ENCODE measurements at places on chromosomes 12 and 14. TPM values are rescaled to one million over a fixed set of nuclear protein-coding genes. Genes with fewer than 3 reads are reported as not detected.
A peak's percentile ranks its signal among the peaks of the same experiment; 100 is the strongest.

DNA sequence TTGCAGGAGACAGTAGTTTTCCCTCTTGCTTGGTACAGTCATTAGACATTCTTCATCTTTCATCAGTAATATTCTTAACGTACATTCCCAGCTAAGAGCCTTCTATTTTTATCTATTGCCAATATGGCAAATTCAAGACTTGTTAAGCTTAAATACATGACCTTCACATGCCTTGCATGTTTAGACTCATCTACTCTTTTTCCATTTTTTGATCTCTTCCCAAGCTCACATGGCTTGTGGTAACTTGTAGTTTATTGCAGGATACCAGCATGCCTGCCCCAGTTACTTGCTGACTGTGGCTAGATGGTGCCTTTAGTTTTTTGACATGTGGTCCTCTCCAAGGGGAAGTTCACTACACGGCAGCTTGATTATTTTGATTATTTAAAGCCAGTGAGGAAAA lies 729.0 kb downstream of the SLC6A15 start:
- no peak for DNase-seq

DNA sequence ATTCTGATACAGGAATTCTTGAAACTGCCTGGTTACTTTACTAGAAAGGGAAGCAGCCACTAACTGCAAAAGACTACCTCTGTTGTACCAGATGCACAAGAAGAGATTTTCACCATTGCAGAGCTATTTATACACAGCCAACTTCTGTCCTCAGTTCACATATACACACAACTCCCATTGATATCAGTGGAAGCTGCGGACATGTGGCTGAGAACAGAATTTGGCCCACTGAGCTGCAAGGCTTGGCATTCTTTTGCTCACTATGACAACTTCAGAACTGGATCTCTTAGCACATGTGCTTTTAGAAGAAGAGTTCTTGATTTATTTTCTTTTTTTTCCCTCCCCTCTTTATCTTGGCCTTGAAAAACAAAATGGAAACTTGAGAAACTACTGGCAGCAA lies 28.3 kb downstream of the PTPRO start:
- no peak for DNase-seq

GRCh38 chr12:113742801-113743200 lies 223.3 kb downstream of the RBM19 start:
- no peak for DNase-seq

DNA sequence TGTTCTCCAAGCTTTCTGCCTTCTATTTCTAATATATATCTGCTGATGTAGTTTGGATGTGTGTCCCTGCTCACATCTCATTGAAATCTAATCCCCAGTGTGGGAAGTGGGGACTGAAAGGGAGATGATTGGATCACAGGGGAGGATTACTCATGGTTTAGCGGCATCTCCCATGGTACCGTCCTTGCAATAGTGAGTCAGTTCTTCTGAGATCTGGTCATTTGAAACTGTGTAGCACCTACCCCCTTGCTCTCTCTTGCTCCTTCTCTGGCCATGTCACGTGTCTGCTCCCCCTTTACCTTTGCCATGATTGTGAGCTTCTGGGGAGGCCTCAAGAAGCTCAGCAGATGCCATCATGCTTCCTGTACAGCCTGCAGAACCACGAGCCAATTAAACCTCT lies 26.2 kb upstream of the ALX1 start:
- DNase-seq, result no peak

- DNase-seq, result no peak
These were observed 101.2 kb upstream of the ATF7IP start for GRCh38 chr12:14264316-14264715.

DNA sequence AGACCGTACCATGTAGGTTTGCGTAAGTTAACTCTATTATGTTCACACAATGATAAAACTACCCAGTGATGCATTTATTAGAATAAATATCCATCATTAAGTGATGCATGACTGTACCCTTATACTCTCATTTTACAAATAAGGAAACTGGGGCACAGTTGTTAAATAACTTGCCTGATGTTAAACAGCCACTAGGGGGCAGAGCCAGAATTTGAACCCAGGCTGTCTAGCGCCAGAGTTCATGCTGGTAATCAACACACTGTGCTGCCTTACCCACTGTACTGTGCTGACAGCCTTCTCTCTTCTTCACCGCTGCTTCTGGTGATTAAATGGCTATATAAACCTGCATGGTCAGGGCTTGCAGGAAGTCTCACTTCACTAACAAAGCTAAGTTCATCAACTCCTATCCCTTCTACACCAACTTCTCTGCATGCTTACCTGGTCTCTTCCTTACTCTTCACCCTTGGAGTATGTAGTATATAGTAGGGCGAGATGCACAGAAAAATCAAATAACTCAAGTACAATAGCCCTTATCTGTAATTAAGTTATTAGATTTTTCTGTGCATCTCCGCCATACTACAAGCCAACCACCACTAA lies 43.6 kb upstream of the APPL2 start:
- no peak for DNase-seq

GRCh38 chr12:30976206-30976605 lies 49.7 kb downstream of the TSPAN11 start:
- no peak for DNase-seq

DNA sequence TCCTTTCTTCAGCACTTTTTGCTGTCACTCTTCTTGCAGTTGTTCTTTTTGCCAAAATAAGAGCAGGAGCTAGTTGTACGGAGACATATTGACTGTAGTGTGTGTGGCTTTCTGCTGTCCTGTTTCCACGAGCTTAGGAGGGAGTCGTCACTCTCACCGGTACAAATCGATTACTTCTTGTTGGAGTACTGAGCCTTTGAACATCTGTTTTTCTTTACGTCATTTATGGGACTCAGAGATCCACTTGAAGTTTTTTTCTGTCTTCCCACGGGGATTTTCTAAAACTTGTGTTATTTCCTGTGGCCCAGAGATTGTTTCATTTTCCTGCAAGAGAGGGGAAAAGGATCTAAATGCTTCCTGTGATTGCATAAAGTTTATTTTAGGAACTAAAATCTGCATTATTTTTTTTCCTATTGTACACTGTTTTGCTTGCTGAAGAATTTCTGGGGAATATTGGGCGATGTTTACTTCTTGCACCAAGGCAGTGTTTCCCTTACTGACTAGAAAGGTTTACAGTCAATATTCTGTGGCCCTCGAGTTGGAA lies 199.8 kb upstream of the ARHGAP5 start:
- no peak for DNase-seq

- no peak for DNase-seq
These were observed 52.7 kb downstream of the BCAT1 start for GRCh38 chr12:24896171-24896570.

DNA sequence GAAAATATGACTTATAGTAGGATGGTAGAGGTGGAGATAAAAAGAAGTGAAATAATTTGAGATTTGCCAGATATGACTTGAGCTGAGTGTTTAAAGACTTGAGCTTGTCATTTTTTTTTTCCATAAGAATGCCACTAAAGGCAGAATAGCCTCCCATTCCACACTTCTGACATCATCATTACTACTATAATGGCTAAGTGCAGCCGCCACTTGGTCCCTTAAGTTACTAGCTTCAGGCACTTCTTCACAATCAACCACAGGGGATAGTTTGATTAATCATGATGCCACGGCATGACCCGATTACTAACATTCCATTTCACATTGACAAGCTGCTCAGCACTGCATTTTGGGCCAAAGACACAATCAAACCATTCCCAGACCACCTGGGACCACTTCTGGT lies 127.9 kb downstream of the EFCAB11 start:
- no peak for DNase-seq

DNA sequence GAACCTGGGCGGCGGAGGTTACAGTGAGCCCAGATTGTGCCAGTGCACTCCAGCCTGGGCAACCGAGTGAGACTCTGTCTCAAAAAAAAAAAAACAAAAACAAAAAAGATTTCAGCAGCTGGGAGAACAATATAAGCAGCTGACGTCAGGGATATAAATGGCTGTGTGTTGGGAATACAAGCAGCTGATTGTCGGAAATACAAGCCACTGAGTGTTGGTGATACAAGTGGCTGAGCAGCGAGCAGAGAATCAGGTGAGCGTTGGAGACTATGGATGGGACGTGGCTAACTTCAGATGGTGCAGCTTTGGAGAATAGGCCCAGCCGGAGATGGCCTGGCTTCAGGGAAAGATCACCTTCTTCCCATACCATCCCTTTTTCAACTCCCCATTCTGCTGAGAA lies 32.0 kb downstream of the PSEN1 start:
- DNase-seq, result no peak

GRCh38 chr14:73777420-73777819 lies 63.2 kb upstream of the PNMA1 start:
- DNase-seq, result no peak

- no peak for DNase-seq
These were observed 105.4 kb upstream of the CNTN1 start for GRCh38 chr12:40586823-40587222.

DNA sequence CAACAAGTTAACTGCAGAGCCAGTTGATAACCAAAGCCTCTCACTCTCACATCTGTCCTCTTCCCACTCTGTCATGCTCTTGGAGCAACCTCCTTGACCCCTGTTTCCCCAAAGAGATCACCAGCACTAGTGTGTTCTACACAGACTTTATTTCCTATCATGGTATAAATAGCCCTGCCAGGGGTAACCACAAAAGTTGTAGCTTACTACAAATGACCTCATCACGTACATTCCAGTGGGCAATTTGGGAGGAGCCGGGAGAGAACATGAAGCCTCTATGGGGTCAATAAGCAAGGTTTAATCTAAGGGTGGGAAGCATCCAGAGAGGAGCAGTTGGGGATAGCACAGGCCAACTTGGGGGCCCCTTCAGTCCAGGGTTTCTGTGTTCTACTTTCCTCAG lies 186.5 kb downstream of the KCNA5 start:
- no peak for DNase-seq

GRCh38 chr14:86124328-86124727 lies 594.4 kb downstream of the FLRT2 start:
- DNase-seq, result no peak

- DNase-seq, result no peak
These were observed 47.8 kb upstream of the CEP83 start for GRCh38 chr12:94507455-94507854.

DNA sequence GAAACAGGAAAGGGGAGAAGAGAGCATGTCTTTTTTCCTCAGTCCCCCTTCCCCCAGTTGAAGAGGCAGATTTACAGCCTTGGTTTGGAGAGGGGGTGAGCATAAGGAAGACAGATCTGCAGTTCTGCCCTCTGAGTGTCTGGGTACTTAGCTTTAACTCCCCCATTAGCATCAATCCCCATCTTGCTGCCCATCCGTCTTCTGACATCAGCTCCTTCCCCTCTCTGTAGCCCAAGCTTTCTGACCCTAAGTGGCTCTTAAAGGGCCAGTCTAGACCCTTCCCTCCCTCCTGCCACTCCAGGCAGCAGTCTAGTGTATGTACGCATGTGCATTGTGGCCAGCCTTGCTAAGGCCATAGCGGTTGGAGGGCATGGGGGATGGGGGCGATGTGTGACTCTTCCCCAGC lies 7.3 kb downstream of the GPR84 start:
- DNase-seq, result no peak

DNA sequence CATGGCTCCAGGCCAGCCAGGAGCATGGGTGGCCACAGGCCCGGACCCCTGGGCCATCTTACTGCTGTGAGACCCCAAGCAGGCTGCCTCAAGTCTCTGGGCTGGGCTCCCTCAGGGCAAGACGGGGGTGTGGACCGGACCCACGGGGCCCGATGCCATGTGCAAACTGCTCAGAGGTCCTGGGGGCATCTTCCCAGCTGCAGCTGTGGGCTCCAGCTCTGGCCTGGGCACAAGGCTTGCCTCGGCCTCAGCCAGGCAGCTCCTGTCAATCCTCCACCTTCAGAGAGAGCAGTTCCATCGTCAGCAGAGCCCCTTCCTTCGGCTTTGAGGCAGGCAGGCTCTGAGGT lies 12.4 kb upstream of the GPR132 start:
- peak; percentile 55 for DNase-seq

GRCh38 chr12:6234214-6234613 lies 34.0 kb downstream of the CD9 start:
- DNase-seq, result no peak

DNA sequence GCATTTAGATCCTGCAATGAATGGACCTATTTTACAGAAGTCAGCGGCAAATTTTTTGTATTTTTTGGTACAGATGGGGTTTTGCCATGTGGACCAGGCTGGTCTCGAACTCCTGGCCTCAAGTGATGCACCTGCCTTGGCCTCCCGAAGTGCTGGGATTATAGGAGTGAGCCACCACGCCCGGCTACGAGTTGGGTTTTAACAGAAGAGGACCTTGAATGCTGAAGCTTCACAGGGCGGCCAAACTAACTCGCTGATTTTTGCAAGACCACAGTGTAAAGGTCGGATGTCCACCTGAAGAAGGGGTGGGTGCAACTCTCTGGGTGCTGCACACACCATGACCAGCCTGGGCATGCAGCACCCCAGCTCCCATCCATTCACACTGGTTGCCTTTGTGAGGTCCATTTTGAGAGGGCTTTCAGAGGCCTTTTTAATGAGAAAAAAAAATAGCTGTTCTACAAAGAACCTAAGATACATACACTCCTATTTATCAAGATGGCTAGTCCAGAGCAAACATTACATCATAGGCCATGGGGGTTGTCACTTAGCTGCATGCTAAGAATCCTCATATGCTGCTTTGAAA lies 21.6 kb upstream of the CDK2AP1 start:
- peak; percentile 25 for DNase-seq

- DNase-seq, result no peak
These were observed 365.7 kb upstream of the FKBP4 start for GRCh38 chr12:2429032-2429431.

- no peak for DNase-seq
These were observed 26.8 kb upstream of the PEX5 start for GRCh38 chr12:7162691-7163114.

- no peak for DNase-seq
These were observed 34.7 kb downstream of the TBX5 start for GRCh38 chr12:114371250-114371649.

GRCh38 chr14:89673512-89674225 lies 256.6 kb upstream of the FOXN3 start:
- no peak for DNase-seq

- no peak for DNase-seq
These were observed 38.5 kb downstream of the TRIM9 start for GRCh38 chr14:51056421-51056820.

Gene KIF26A
- total RNA-seq, result 10.4 TPM

Gene PLEKHG7
- 5.3 TPM for total RNA-seq

Gene SLC16A7
- 23.2 TPM for total RNA-seq

Gene PTPN6
- 35.0 TPM for total RNA-seq

Gene CLEC4D
- total RNA-seq, result 0.67 TPM

Gene SYNE2
- total RNA-seq, result 172 TPM

Gene ASPG
- total RNA-seq, result 4.6 TPM

Gene TAMALIN
- total RNA-seq, result 124 TPM

Gene RASSF9
- total RNA-seq, result 8.5 TPM

Gene SPSB2
- total RNA-seq, result 12.3 TPM

Gene C3AR1
- total RNA-seq, result 21.8 TPM

Gene DPF3
- total RNA-seq, result 2.9 TPM

Gene COCH
- 5.3 TPM for total RNA-seq

Gene TAS2R31
- total RNA-seq, result 8.8 TPM

Measured in sciatic nerve (tissue), 2 donors.